ENCODE measurements at places on chromosomes 3 and 15.
A peak's percentile ranks its signal among the peaks of the same experiment; 100 is the strongest.

DNA sequence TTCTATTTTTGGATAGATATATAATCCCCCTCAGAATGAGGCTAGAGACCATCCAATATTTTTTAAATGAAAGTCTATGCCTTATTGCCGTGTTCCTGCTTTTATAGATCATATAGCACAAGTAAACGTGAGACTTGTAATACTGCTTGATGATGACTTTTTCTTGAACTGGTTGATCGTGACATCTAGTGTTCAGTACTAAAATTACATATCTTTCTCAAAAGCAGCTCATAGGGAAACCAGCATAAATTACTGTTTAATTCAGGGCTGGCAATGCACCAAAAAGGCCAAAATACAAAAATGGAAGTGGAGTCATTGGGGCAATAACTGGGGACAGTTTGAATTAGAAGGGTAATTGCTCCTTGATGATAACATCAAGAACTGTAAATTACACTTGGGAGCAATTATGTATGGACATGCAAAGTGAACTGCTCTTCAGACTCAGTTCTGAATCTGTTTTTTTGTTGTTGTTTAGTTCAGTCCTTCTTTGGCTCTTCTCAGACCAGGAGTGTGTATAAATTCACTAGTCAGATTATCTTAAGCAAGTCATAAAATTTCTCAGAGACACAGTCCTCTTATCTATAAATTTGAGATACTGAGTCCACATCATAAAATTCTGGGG lies 325.3 kb downstream of the THSD4 start:
- DNase-seq, result no peak

GRCh38 chr3:148204131-148204530 lies 493.6 kb upstream of the AGTR1 start:
- DNase-seq, result no peak

DNA sequence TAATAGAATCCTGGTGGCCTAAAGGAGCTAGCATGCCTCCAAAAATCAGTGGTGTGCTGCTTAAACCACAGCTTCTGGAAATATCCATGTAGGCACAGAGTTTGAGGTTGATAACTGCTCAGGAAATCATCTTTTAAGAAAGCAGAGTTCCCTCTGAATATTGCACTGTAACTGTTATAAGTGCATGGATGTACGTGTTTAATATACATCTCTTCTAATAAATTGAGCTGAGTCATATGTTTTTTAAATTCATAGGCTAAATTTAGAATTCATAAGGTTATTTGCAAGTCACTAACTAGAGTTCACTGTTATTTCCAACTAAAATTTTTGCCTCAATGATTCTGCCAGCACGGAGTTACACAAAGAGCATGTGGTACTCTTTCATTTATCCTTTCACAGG lies 68.9 kb downstream of the MYH15 start:
- no peak for DNase-seq

DNA sequence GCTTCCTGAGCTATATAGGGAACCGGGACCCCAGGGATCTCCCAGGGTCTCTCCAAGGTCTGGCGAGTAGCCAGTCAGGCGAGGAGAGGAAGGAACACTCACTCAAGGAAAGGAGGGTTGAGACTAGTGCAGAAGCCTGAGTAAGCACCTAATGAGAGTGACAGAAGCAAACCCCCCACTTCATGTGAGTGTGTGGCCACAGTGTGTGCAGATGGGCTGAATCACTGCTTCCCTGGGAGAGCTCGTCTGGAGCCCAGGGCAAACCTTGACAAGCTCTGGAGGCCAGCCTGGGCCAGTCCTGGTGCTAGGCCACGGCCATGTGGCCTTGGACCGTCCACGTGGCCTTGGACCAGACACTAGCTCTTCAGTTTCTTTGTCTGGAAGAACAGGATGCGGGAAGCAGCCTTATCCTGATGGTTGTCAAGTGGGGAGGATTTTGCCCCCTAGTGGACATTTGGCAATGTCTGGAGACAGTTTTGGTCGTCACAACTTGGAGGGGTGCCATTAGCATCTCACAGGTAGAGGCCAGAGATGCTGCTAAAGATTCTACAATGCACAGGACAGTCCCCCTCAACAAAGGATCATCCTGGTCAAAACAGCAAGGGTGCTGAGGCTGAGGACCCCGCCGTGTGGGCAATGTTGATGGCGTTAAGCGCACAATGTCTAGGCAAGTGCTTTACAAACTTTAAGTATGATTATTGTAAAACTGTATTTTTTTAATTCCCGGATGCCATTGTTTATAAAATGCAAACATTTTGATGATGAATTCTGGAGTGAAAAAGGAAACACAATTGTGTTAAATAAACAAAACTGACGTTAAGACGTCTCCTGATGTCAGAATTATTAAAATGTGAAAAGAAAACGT lies 34.8 kb upstream of the CTSH start:
- peak; percentile 26 for DNase-seq

DNA sequence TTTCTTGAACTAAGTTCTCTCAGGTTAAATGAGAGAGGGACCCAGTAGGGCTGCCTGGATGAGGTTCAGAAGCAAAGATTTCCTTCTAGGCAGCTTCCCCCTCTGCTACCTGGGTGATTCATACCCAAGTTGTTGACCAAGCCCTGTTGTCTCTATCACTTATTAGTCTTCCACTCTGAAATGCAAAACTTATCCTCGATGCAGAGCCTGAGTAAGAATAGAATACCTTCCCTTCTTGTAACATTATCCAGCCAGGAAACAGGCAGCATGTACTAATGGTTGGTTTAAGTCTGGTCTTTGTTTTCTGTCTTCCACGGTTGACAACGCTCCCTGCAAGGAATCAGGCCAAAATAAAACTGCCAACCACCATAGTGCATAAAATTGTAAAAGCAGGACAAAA lies 377.3 kb downstream of the MECOM start:
- DNase-seq, result no peak

DNA sequence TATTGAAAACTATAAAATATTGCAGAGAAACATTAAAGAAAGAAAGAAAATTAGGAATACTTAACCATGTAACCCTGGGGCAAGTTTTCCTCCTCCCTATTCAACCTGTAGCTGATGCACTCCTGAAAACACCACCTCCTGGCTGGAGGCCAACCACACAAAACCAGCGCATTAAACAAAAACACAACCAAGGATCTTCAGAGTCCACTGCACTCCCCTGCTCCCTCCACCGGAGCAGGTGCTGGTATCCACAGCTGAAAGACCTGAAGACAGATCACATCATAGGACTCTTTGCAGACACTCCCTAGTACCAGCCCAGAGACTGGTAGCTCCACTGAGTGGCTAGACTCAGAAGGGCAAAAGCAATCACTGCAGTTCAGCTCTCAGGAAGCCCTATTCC lies 13.6 kb upstream of the ADAMTS17 start:
- DNase-seq, result no peak

GRCh38 chr15:71338265-71338664 lies 223.0 kb downstream of the THSD4 start:
- DNase-seq, result no peak

GRCh38 chr3:71825551-71826283 lies 40.8 kb upstream of the PROK2 start:
- no peak for DNase-seq

GRCh38 chr15:92797168-92798052 lies 102.7 kb upstream of the CHD2 start:
- DNase-seq, result peak; percentile 27

- DNase-seq, result no peak
Observed at GRCh38 chr15:38873158-38873557, 308.5 kb upstream of the RASGRP1 start.

- no peak for DNase-seq
Observed at GRCh38 chr15:99504071-99504822, 61.5 kb upstream of the MEF2A start.

DNA sequence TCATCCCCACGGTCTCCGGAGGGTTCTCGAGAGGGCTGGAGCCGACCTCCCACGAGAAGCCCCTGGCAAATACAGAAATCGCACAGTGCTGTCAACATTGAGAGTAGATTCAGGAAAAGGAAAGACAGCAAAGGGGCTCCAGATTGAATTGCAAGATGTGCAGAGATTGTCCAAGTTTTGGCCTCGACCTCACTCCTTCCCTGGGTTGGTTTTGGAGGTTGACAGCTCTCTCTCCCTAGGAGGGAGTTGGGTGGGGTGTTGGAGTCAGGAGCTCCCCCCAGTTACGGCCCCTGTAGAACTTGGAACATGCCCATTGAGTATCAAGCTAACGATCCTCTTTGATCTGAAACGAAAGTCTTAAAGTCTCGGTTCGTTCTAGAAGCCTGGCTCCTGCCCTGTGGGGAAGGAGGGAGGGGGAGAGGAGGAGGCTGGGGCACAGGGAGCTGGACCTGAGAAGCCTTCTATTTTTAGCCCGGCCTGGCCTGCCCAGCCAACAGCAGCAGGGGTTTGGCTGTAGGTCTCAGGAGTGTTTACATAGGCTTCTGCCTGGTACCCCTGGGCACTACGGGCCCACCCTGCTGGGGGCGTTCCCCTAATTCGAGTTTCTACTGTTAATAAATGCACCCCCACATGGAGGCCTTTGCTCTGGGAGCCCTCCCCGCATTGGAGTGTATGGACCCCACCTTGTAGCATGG lies 672 bp upstream of the KY start:
- DNase-seq, result no peak

DNA sequence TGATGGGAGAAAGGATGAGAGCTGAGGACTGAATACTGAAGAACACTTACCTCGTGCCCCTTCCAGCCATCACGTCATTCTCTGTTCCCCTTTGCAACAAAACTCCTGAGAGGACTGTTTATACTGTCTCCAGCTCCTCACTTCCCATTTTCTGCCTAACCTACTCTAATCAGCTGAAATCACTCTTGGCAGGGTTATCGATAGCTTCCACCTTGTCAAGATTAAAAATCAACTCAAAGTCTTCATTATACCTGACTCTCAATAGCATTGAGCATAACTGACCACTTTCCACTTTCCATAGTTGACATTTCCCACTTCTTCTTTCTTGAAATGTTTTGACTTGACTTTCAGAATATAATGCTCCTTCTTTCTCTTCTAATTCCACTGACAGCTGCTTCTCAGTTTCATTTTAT lies 4.3 kb downstream of the BTBD1 start:
- no peak for DNase-seq

DNA sequence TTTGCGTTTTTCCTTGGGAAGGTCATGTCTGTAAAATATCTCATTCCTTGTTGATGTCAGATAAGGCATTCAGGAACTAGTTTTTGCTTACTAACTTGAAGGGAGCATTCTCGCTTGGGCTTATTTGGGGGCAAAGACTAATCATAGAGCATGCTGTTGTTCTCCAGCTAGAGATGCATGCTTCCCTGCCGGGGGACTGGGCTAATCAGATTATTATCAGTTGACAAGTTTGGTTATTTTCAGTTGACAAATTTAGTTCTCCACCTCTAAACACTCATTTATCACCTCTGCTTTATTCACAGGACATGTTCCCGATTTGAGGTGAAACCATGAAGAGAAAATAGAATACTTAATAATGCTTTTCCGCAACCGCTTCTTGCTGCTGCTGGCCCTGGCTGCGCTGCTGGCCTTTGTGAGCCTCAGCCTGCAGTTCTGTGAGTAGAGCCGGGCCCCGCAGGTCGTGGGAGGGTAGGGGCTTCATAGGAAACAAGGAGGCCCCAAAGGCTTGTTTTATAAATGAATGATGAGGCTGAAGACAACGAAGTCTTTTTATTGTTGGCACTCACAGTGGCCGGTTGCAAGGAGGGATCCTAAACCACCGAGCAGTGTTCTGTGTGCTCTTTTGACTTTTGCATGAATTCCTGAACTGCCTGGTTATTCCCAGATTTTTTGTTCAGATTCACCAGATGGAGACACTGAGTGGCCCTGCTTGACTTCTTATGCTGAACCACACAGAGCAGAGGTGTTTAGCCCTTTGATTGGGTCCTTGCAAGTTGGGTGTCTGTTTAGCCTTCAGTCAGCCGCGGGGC lies 28.4 kb downstream of the PXYLP1 start:
- DNase-seq, result no peak

DNA sequence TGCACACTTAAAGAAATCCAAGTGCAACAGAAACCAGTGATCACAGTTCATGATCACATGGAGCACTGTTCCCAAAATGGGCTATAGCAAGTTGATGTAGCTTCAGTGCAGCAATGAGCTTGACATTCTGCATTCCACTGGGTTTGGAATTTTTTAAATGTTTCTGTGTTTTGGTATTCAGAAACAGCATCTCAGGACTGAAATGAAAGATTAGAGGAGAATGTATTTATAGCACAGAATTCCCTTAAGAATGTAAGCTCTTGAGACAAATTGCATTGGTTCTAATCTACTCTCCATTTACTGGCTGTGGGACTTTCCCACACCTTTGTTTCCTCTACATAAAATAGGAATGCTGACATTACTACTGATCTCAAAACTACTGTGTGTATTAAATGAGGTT lies 162.7 kb downstream of the FGF12 start:
- no peak for DNase-seq

DNA sequence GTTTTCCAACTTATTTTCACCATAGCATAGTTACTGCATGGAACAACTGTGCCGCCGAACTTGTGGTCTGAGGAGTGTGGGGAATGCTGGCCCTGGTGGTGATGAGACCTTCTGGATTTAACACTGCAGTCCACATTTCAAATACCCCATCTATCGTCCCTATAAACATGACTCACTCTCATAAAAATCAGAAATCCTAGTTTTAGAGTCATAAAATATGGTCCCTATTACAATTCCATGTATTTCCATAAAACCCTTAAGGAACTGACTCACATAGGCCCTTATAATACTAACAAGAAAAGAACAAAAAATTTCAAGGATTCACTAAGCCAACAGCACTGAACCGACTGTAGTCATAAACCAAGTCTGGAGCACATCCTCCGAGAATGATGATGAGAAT lies 147.2 kb downstream of the FOXP1 start:
- DNase-seq, result no peak

DNA sequence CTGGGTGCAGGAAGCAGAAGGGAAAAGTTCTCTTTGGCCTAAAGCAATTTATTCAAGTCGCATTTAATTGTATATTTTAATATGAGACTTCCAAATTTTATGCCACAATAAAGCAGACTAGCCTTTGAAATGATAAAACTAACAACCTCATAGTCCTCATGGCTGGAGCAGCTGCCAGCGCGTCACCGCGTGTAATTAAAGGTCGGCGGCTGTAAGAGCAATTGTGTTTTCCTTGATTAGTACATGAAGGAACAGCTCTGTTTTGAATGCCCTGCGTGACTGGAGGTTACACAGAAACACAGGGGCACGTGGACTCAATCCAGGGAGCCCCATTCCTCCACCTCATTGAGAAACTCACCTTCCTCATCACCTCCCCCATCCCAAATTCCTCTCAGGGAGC lies 10.1 kb upstream of the LRRC15 start:
- no peak for DNase-seq

DNA sequence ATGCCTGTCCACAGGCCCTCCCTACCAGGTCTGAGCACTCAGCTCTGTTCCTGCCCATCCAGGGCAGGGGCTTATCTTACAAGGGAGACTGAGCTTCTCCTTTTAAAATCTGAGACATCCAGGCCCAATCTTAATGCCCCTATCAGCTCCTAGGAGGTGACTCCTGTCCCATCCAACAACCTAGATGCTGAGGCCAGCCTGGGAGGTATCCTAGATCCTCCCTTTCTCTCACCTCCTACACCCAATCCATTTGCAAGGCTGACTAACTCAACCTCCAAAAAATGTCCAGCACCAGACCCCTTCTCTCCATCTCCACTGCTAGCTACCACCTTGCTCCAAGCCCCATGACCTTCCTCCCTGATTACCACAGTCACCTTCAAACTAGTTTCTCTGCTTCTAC lies 17.4 kb downstream of the LHFPL4 start:
- DNase-seq, result no peak
